CD4-positive, alpha-beta T cell treated with Interleukin-4 for 1 hour (primary cell): ENCODE measurements at places on chromosomes 2 and 18.
A peak's percentile ranks its signal among the peaks of the same experiment; 100 is the strongest.

GRCh38 chr2:240532031-240532775, 25.6 kb downstream of the ANKMY1 start:
- DNase-seq: no peak

GRCh38 chr2:231646476-231646875, 53.8 kb downstream of the TEX44 start:
- DNase-seq: no peak

DNA sequence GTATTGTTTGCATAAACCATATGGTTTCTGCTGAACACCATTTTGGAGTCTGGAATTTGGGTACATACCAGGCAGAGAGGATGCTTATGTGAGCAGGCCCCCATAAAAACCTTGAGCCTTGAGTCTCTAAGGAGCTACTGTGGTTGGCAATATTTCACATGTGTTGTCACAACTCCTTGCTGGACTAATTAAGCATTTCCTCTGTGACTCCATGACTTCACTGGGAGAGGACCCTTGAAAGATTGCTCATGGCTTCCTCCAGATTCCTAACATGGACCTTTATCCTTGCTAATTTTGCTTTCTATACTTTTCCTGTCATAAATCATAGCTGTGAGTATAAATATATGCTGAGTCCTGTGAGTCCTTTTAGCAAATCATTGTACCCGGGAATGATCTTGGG, 7.6 kb upstream of the COQ10B start:
- DNase-seq: no peak

DNA sequence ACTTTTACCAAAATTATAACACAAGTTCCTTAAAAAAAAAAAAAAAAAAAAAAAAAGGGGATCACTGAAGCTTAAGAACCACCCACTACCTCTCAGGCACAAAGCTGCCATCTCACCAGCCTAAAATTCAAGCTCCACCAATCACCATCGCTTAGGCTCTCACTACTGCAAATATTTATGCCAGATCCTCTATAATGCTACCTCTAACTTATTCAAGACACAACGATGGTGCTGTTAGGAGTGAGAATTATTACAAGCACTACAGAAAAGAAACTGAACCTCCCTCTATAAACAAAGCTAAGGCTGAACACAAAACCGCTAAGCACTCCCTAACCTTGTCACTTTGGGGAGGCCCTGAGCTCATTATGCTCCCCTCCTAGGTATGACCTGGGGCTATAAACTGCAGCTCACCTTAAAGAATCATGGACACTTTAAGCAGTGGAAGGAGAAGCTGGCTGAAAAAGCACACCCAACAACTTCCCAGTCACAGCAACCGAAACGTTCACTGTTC, 3.6 kb downstream of the FZD5 start:
- DNase-seq: no peak

- no peak for DNase-seq
These were observed 403.0 kb downstream of the NBAS start for GRCh38 chr2:15158100-15158499.

DNA sequence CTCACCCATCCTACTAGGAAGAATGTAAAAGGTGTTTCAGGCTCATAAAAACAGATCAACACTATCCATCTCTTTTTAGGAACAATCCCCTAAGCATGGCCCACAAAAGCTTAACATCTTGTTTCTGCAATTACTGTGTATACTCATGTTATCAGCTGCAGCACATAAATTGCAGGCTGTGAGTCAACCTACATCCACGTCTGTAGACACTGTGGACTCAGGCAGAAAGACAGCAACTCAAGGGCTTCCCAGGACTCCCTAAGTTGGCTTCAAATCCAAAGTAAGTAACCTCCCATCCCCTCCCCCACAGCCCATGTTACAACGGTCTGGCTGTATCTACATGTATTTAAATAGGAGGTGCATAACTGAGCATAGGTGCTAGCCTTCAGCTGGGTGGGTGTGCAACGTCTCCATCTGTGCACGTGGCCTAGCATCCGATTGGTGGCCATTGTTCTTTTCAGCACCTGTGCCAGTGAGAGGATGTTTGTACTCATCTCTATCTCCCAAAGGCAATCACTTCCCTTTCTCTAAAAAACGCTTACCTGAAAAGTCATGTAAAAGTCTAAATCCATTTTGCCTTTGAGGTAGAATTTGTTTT, 30.1 kb downstream of the UXS1 start:
- no peak for DNase-seq

GRCh38 chr18:51011709-51012108, 18.3 kb upstream of the SMAD4 start:
- no peak for DNase-seq

- DNase-seq: no peak
These were observed 147.9 kb upstream of the LTBP1 start for GRCh38 chr2:32798829-32799228.

- no peak for DNase-seq
These were observed 235.7 kb upstream of the SIX2 start for GRCh38 chr2:45244928-45245327.

GRCh38 chr18:62741118-62741566, 25.8 kb downstream of the PHLPP1 start:
- no peak for DNase-seq

DNA sequence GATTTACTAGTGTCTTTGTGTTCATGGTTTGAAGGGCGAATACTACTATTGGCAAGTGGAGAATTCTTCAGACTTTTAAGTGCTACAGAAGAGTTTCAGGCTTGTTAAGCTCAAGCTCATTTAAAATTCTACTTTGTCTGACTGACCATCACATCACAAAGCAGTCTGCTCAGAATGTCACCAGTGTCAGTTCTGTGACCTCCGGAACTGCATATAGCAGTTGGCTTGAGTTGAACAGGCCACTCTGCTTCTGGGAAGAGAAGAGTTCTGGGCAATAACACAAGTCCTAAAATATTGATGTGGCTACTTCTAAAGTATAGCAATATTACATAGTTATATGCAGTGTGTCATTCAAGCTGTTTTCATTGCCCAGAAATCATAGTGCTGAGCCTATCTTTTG, 245.0 kb upstream of the BOD1L2 start:
- DNase-seq: no peak

GRCh38 chr2:6127718-6128117, 435.5 kb downstream of the SOX11 start:
- DNase-seq: no peak

DNA sequence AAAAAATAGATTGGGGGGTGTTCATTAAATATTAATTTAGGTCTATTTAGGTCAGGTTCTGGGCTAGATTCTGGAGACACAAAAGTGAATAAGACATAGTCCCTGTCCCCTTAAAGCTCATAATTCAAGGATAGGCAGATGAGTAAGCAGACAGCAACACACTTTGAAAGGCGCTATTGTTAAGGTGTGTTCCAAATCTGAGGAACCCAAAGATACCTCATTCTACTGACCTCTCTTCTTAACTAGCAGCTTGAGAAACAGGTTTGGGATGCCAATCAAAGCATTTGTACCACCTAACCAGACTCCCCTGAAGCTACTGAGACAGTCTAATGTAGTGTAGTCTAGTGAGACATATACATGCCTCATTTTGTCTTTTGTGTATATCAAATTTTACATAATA, 34.8 kb downstream of the SEMA4F start:
- DNase-seq: no peak

DNA sequence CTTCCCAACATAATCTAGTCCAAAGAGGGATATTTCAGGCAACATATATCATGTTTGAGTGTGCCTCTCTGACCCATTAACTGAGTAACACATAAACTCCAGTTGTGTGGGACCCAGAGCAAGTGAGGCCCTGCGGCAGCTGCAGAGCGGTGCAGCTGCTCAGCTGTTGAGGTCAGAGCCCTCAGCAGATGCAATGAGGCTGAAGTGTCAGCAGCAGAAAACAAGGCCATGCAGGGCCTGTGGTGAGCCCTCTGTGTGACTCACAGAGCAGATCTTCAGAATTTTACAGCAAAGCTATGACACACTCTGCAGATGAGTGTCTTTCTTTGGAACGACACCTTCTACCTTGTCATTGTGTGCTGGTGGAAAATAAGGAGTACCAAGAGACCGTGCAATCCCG, 168.5 kb downstream of the CBLN2 start:
- no peak for DNase-seq

- DNase-seq: no peak
These were observed 267.6 kb downstream of the TMX3 start for GRCh38 chr18:68447286-68447685.

- no peak for DNase-seq
These were observed 144.0 kb downstream of the ACOXL start for GRCh38 chr2:110876167-110876999.

- DNase-seq: no peak
These were observed 293.7 kb upstream of the RND3 start for GRCh38 chr2:150781142-150781541.

GRCh38 chr18:76528477-76529432, 33.7 kb upstream of the ZNF516 start:
- DNase-seq: peak; percentile 35

DNA sequence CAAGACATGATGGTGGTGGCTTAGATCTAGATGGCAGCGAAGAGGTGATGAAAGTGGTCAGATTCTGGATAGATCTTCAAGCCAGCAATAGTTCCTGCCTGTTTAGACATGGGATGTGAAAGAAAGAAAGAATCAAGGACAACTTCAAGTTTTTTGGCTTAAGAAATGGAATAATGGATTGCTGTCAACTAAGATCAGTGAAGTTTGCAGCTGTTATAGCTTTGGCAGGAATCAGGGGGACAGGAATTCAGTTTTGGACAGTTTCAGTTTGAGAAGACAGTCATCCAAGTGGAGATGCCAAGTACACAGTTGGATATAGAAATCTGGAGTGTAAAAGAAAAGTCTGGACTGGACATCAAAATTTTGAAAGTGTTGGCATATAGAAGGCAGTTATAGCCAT, 283.7 kb upstream of the PKDCC start:
- no peak for DNase-seq

DNA sequence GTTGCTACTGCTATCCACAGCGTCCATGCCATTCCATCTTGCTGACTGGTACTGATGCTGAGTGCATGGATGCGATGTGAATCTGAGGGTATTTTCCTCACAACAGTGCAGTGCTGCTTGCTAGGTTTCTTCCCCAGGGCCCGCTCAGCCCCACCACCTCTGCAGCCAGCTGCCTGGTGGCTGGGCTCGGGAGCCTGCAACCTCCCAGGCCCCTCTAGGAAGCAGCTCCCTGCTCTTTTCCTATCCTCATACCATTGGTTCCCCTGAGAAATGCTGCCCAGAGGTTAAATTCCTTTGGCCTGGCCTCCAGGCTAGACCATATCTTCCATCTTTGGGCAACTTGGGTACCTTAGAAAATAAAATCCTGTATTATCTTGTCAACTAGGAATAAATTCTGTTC, 413.6 kb downstream of the TGIF1 start:
- DNase-seq: no peak

DNA sequence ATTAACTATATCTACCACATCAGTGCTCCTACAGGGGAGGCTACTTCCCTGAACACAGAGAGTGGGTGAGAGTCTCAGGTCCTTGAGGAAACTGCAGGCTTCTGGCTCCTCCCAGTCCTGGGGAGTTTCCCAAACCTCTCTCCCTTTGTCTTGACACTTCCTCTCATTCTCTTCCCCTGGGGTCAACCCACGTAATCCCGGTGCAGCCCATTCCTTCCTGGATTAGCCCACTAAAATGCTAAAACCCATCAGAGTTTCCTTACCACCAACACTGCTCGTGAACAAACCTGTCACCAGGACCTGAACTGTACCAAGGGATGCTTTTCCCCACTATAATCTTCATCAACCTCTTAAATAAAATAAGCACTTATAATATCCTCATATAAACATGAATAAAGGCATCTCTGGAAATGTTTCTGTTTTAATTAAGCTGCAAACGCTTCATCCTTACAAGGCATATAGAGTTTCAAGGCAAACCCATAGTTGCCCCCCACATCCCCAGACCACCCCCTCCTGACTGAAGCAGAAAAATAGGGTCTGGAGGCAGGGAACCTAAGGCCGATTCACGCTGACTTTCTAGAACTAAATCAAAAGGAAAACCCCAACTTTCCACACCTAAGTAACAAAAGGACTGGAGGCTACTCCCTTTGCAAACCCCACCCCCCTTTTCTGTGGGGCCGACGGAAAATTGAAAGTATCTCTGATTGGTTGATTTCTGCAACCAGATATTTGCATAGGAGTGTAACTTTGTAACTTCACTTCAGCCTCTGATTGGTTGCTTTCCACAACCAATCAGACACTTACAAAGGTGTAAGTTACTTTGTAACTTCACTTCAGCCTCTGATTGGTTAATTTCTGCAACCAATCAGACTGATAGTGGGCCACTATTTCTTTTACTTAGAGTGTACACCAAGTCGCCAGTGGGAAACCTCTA, 19.0 kb downstream of the TMSB10 start:
- peak; percentile 84 for DNase-seq

DNA sequence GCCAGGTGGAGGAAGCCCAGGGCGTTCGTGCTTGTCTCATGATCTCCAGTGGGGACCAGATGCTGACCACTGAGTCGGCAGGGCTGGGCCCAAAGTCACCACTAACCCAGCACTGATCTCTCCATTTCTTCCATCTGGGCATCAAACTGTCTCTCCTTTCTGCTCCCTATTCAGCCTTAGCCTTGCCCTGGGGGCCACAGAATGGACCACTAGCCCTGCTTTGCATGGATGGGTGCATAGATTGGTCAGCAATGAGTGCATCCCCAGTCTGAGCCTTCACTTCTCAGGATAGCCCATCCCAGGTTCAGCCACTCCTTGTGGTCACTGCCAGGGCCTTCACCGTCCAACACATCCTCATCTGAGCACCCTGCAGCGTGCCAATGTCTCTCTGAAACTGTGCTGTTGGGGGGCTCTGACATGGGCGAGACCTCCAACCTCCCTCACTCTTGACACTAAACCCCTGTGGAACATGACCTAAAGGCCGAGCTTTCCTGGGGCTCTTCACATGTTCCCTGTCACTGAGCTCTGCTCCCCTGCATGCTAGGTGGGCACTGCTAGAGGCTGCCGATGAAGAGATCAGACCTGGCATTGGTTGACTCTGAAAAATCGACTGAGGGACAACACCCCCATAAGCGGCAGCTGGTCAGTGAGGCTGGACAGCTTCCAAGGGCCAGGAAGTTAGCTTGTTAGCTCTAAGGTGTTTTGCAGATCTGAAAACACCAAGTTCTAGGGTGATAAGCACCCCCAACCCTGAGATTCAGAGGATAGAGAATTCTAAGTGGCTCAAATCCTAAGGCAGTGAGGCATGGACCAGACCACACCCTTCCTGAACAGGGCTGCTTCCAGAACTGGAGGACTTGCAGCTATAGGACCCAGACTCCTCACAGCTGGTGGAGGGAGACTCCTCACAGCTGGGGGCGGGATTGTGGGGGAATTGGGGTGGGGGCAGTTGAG, 61.7 kb downstream of the HS1BP3 start:
- DNase-seq: no peak

DNA sequence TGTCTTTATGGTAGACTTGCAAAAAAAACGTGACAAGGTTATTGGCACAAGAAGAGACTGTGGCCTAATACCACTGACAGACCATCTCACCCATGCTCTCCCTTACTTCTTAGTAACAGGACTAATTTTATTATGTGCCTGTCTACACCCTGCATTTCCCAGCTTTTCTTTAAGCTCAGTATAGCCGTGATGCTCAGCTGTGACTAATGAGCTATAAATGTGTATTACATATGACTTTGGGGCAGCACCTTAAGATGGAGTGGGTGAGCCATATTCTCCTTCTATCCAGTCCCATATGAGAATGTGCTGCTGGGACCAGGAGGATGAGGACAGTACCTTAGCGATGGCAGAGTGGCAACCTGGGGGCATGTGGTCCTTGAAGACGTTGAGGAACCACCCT, 293.5 kb downstream of the RNF144A start:
- no peak for DNase-seq

- DNase-seq: no peak
These were observed 91.8 kb downstream of the MAP4K4 start for GRCh38 chr2:101788995-101789970.
